ENCODE measurements at places on chromosomes 7 and 10.

DNA sequence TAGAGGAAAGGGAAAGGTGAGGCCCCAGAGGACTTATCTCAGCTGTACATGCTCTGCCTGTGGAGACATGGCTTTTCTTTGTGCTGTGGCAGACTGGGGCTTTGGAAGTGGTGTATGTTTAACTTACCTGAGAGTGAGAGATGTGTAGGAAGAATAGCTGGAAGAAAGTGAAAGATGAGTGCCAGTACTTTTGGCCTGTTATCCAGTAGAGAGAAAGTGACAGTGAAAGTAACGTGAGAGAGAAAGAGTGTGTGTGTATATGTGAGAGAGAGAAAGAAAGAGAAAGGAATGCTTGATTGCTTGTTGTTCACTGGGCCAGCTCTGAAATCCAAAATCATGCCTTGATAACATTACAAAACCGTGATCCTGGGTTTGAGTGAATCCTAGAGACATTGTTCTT lies 25.5 kb downstream of the MTURN start:
- no peak for DNase-seq

- no peak for DNase-seq
These were observed 74.6 kb downstream of the CALN1 start for GRCh38 chr7:72337390-72338167.

GRCh38 chr7:107045195-107045960 lies 873 bp downstream of the PRKAR2B start:
- DNase-seq: peak; percentile 15

GRCh38 chr10:84822931-84823630 lies 494.7 kb downstream of the CCSER2 start:
- DNase-seq: no peak

GRCh38 chr10:133457100-133457841 lies 3.5 kb downstream of the SCART1 start:
- no peak for DNase-seq

- DNase-seq: no peak
These were observed 19.4 kb upstream of the NRP1 start for GRCh38 chr10:33353853-33354252.

DNA sequence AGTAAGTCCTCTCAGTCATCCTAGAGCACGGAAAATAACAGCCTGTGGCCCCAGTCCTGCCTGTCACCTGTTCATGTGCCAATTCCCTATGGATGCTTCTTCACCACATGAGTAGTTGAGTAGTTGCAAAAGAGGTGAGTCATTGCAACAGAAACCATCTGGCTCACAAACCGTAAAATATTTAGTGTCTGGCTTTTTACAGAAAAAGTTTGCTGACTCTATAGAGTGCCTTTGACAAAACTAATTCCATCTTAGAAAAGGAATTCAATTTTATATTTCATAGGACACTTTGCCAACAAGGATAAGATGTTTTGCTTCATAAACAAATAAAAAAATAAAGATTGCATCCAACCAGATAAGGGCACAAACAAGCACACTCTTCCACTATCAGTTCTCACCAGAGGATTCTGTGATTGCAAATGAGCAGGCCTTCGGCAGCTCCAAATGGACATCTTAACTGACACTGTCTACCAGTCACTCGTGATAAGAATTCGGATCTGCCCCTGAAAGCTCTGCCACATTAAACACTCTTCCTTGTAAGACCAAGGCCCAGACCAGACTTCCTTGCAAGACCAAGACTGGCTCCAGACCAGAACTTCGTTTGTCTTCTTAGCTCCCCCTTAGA lies 242.7 kb upstream of the SEMA3C start:
- no peak for DNase-seq

GRCh38 chr10:116728526-116729096 lies 13.8 kb downstream of the HSPA12A start:
- DNase-seq: no peak

DNA sequence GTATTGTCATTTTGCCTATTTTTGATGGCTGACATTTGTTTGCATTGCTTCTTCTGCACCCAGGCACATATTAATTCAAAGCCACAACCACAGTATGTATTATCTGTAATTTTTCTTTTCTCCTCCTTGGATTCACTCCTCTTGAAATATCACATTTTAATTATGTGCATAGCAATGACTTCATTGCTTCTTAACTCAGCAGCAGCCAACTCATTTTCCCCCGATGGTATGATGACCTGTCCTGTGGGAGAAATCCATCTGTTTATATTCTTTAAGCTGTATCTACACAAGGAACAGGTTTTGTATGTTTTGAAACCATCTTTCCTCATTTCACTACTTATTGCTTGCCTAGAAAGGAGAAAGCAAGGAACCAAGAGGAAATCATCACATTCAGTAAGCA lies 588.8 kb downstream of the INHBA start:
- no peak for DNase-seq

DNA sequence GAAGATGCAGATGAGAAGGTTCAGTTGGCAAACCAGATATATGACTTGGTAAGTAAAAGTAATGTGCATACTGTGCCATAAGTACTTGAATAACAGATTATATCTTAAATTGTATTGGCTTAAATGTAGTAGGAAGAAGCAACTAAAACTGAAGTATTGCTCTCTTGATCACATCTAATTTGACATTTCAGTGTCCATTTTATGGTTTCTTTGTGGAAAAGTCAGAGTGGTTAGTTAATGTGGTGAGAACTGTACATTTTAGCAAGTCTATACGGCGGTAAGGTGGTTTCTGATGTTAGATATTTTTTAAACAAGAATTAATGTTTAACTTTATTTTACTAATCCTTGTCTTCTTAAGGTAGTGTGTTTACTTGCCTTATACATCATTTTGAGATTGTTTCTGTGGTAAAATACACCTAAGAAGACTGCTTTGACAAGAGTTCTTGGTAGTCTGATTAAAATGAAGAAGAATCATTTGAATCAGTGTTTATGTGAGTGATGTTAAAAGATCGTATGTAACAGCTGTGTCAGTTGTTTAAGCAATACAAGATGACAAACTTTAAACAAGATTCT lies 5.1 kb downstream of the ING3 start:
- no peak for DNase-seq

- peak; percentile 23 for DNase-seq
These were observed 38.3 kb upstream of the PDCD4 start for GRCh38 chr10:110833234-110833940.

DNA sequence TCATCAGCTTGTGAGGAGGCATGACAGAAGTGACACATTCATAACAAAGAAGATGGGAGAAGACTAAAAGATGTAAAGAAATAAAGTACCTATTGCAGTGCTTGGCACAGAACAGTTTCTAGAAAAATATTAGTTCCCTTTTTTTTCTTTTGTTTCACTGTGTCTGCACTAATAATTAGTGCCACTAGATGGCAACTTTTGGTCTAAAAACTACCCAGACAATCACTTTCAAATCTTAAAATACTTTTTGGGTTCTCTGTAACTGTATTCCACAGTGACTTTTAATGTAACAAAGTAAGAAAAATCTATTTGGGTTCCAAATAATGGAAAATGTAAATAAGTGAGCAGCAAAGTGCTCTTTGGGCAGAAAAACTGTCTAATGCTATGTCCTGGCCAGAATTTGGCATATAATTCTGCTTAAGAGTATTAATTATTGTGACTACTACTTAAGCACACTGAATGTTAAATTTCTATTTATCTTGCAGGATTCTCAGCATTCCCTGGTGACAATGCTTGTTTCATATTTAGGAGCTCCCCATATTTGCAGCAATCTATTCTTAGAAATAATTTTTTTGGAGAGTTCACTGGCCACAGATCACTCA lies 134.8 kb upstream of the KIF5B start:
- DNase-seq: no peak

DNA sequence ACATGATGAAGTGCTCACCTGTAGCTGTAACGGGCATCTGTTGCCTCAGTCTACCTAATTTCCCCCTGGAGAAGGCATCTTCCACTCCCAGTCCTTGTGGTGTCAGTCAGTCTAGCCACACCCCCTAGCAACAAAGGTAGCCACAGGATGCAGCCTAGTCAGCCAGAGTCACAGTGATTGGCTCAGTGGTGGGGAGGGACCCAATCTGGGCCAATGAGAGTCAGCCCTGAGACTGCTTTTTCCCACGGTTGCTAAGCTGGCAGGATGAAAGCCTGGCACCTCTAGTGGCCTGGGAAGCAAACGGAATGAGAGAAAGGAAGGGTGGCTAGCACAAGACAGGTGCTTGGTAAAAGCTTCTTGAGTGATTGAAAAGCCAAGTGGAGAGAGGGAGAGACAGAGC lies 118.6 kb downstream of the SH3PXD2A start:
- peak; percentile 83 for DNase-seq

GRCh38 chr10:101019440-101019703 lies 11.6 kb downstream of the PDZD7 start:
- DNase-seq: no peak

- DNase-seq: no peak
These were observed 100.2 kb downstream of the SVIL start for GRCh38 chr10:29534590-29534989.

DNA sequence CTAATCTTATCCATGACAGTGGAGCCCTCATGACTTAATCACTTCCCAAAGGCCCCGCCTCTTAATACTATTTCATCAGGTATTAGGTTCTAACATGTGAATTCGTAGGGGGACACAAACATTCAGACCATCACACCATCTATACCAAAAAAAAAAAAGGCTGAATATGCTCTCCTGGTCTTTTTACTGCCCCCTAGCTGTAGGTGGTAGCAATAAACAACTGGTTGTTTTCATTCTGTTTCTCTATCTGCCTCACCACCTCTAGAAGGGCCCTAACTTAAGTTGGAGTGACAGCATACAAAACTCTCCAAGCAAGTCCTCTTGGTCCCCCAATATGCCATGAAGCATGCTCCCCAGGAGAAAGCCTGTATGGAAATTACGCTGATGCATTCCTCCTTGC lies 94.1 kb downstream of the GRM8 start:
- DNase-seq: no peak

GRCh38 chr10:114687459-114687858 lies 29.4 kb upstream of the ABLIM1 start:
- no peak for DNase-seq

DNA sequence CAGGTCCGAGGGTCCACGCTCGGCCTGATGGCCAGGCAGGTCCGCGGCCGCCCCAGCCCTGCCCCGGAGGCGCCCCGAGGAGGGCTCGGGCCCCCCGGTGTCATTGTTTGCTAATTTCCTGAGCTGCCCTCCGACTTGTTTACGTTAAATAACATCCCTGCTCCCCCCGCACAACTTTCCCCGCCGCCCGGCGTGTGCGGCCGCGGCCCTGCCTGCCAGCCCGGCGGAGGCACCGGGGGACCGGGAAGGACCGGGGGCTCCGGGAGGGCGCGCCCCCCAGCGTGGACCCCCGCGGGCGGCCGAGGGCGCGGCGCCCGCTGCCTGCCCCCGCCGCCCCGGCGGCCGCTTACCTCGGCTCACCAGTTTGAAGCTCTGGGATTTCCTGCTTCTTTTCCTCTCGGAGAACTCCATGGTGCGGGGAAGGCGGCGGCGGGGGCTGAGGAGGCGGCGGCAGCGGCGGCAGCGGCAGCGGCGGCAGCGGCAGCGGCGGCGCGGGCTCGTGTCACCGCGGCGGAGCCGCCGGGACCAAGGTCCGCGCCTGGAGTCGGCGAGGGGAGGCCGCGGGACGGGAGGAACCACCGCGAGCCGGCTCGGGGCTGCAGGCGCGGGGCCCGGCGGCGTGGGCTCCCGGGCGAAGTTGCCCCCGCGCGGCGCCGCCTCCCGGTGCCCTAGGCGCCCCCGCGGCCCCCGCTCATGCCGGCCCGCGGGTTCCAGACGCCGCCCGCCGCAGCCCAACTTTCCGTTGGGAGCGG lies 515 bp downstream of the BEND7 start:
- peak; percentile 38 for DNase-seq

- DNase-seq: no peak
These were observed 137.0 kb downstream of the RAMP3 start for GRCh38 chr7:45294559-45294958.

DNA sequence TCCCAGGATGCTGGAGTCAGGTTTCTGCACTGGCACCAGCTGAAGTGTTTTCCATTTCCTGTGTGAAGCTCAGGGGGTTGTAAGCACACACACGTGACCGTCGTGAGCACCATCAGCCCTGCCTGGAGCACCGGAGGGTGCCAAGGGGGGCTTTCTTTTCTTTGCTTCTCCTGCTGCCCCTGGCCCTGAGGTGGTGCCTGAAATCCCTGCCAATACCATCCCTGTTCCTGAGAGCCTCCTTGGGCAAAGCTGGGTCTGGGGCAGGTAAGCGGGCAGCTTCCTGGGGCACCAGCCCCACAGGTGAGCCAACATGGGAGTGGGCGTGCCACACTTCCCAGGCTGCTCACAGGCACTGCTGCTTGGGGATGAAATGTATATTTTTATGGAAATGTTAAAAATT lies 593.6 kb downstream of the DNAJB6 start:
- no peak for DNase-seq

DNA sequence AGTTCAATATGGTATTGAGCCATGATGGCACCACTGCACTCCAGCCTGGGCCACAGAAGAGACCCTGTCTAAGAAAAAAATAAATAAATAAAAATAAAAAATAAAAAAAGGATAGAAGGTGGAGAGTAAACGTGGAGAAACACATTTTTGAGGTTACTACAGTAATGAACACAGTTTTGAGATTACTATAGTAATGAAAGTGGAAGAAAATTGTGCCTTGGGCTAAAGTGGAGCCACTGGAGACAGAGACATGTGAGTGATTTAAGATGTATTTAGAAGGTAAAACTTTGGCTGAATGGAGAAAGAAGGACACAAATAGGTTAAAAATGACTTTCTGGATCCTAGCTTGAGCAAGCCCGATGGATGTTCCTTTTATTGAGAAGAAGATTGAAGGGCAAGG lies 76.8 kb downstream of the HGF start:
- DNase-seq: no peak

- DNase-seq: no peak
These were observed 68.1 kb upstream of the CDK6 start for GRCh38 chr7:92904244-92905131.

- DNase-seq: peak; percentile 27
These were observed 150.4 kb downstream of the SFMBT2 start for GRCh38 chr10:7260412-7260900.

- no peak for DNase-seq
These were observed 34.1 kb downstream of the KCNMA1 start for GRCh38 chr10:77603534-77603927.

- DNase-seq: no peak
These were observed 143.6 kb downstream of the HBP1 start for GRCh38 chr7:107312418-107312817.

DNA sequence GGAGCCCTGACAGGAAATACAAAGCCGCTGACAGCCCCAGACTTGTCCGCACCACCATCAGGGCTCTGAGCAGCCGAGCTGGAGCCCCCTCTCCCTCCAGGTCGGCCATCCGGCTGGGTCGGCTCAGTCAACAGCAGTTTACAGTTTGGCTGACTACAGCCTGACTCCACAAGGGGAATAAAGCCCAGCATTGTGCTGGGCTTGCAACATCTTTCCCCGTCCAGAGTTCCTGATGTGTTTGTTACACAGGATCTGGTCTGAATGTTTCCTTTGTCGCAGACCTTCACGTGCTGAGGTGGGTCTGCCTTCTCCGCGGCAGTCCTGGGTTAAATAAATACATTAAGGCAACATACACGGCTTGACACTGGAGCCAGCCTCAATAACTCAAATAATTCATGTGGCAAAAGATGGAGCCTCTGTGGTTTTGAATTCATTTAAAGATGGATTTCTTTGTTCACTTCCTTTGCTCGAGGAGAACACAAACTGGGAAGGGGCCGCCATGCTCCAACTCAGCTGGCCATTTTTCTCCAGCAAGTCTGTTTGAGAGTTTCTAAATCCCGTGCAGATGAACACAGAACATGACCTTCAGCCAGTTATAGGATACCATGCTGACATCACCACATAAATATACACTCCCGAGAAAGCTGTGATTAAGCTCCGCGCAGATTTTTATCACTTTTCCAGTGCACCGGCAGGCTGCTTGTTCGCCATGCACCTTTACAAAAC lies 192.1 kb downstream of the WDR11 start:
- DNase-seq: no peak

GRCh38 chr7:120475994-120476393 lies 203.0 kb downstream of the KCND2 start:
- DNase-seq: no peak
